Upper lobe of right lung (tissue), 1 donor: ENCODE measurements at places on chromosomes 5 and 9. TPM values are rescaled to one million over a fixed set of nuclear protein-coding genes. Genes with fewer than 3 reads are reported as not detected.

DNA sequence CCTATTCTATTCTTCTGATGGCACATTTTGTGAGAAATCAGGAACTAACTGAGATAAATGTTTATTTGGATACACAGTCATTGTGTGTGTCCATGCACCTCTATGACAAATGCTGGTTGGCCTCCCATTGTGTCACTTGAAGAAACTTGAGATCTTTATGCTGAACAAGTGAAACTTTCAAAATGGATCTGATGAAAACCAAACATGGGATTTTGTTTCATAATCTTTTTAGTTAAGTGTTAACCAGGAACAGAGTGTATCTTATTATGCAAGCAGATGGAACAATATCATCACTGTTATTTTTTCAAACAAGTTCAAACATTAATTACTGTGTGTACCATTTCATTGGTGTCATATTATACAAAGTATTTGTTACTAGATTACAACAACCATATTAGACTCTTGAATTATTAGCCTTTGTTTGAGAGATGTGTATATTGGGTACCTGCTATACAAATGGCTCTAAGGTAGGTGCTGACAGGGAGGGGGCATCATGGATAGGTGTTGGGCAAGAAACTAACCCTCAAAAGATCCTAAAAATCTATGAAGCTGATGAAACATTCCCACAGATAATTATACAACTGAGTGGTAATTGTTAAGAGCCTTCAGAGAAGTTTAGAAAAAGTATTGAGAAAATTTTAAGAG, 159.8 kb downstream of the PALM2AKAP2 start:
- DNase-seq: no peak

GRCh38 chr5:140054086-140054689, 11.1 kb upstream of the NRG2 start:
- no peak for DNase-seq

DNA sequence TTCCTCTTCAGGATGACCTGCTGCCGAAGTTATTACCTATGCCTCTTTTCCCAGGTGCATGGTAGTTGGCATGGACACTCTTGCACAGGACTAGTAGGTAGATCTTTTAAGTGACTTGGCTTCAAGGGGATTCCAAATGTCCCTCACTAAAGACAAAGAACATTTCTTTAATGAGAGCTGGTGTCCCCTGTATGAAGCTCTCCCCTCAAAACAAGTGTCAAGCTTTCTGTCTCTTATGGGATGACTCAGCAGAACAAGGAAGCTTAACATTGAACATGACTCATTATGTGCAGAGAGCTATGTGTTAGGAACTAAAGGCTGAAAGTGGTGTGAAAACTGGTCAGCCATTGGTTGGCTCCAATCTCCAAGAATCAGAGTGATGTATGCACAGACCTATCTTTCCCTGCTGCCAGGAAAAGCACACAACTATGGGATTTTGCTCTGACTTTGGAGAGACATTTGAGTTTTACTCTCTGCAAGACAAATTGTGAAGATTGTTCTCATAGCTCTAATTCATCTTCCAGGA, 120.5 kb downstream of the PRDM6 start:
- DNase-seq: no peak

GRCh38 chr5:52996979-52997378, 7.8 kb downstream of the ITGA2 start:
- no peak for DNase-seq

The LPAR1 gene
- 18.2 TPM for total RNA-seq
